ENCODE measurements at places on chromosomes 2 and 18.

- no peak for DNase-seq
Observed at GRCh38 chr2:151508519-151508918, 98.8 kb downstream of the RIF1 start.

DNA sequence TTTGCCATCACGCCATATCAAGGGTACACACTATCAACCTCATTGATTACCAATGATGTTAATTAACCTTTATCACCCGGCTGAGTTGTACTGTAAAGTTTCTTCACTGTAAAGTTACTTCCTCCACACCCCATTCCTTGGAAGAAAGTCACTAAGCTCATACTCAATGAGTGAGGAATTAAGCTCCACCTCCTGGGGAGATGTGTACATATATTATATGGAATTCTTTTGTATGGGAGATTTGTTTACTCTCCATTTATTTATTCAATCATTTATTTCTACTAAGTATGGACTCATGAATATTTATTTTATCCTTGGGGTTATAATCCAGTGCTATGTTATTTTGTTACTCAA, 56.8 kb downstream of the C2orf74 start:
- DNase-seq = peak; percentile 33

DNA sequence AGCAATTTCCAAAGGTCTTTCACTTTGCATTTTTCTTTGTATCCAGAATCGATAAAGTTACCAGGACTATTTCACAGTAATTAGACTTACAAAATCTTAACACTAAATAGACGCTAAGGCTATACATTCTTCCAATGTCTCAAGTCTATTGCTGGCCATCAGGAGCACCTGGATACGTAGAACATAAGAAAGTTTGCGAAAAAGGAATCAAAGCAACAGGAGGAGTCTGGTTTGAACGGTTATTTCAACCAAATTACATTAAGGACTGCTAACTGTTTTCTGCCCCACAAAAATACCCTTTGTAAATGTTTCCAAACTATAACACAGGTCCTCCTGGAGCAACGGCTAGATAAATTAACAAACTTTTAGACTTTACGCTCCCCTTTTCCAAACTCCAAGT, 1.4 kb upstream of the HNRNPA3 start:
- DNase-seq = no peak

DNA sequence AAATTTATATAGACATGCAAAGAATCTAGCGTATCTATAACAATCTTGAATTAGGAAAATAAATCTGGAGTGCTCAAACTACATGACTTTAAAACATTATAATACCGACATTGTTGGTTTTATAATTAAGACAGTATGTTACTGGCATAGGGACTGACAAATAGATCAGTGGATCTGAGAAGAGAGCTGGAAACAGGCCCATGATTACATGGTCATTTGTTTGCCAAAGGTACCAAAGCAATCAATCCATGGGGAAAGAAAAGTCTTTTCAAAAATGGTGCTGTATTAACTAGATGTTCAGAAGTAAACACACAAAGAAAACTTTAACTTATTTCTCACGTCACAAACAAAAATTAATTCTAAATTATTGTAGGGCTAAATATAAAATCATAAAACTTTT, 124.2 kb downstream of the BCL2L11 start:
- DNase-seq = no peak

GRCh38 chr2:62404913-62405312, 101.1 kb downstream of the TMEM17 start:
- DNase-seq = no peak

- DNase-seq = no peak
Observed at GRCh38 chr2:45211636-45212035, 202.4 kb upstream of the SIX2 start.

DNA sequence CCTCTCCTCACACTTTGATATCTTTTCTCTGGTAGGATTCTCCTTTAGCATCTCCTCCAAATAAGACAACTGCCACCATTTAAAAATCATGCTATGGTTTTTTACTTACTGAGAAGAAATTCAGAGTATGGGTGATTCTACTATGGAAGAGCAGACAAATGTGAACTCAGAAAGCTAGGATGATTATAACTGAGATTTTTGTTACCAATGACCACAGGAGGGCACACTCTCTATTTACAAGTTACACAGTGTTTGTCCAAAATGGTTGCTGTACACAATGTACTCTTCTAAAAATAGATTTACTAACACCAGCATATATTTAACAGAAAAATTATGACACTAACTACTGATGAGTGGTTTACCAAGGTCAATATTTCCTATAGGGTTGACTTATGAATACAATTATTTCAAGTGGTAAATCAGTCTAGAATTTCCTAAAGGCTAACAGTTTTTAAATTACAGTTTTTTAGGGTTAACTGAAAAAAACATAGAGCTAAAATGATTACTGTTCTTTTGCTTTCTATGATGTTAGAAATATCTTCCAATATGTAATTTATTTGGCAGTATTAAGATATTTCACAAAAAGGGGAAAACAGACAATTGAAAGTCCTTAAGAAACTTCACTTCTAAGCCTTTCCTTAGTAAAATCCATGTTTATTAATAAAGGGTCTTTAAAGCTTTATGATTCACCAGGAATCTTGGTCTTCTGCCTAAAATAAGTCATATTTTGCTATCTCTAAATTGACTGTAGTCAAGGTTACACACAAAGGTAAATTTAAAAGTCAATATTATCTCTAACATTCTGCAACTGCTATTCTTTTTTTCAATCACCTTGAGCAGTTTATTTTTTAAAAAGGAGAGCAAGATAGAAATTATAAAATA, 57.2 kb downstream of the MAP4K3 start:
- no peak for DNase-seq

GRCh38 chr2:120448961-120449810, 103.2 kb downstream of the INHBB start:
- DNase-seq = no peak

Data from epithelial cell of prostate (primary cell).